ENCODE measurements at places on chromosomes 16 and 17. TPM values are rescaled to one million over a fixed set of nuclear protein-coding genes. Genes with fewer than 3 reads are reported as not detected.

GRCh38 chr17:38869526-38870258 is at the start of gene LASP1:
Gene LASP1 (plus strand): TSS chr17:38870058. CDS start chr17:38870190, 132 bp downstream.
- DNase-seq = peak; percentile 57

- DNase-seq = no peak
Measured at GRCh38 chr17:21313320-21313719, 28.8 kb downstream of the MAP2K3 start.

- no peak for DNase-seq
Measured at GRCh38 chr17:61450641-61451537, 1.3 kb upstream of the TBX4 start.

Gene BCL7C
- total RNA-seq = 31.7 TPM

- DNase-seq = no peak
Measured at GRCh38 chr17:75535119-75535537, 9.6 kb downstream of the LLGL2 start.

Gene VPS9D1
- total RNA-seq = 5.7 TPM

GRCh38 chr17:82262344-82262743 is 11.2 kb downstream of the CSNK1D start:
- DNase-seq = no peak

DNA sequence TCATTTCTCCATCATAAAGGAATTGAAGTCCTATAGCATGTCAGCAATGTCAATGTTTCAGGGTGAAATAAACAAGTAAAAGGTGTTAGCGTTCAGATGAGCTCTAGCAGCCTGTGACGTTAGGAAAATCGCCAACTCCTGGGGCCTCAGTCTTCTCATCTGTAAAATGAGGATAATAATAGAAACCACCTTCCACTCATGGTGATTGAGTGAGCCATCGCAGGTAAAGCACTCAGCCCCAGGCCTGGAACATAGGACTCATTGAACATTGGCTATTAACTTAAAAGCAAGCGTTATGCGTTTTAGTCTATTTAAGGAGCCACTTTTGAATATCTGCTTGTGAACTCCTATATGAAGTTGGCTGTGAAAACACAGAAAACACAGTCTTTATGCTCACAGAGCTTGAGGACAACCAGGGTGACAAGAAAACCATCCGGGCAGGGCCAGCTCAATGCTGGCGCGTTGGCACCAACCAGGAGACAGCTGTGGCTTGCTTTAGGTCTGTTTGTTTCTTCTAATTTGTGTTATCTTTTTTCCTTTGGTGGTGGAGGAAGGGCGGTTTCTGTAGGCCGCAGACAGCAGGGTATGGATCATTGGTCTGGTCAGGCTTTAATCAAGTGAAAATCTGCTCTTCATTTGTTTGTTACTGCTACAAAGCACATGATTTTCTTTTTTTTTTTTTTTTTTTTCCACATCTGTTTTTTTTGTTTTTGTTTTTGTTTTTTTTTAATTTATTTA is 35.7 kb upstream of the MED9 start:
- no peak for DNase-seq

DNA sequence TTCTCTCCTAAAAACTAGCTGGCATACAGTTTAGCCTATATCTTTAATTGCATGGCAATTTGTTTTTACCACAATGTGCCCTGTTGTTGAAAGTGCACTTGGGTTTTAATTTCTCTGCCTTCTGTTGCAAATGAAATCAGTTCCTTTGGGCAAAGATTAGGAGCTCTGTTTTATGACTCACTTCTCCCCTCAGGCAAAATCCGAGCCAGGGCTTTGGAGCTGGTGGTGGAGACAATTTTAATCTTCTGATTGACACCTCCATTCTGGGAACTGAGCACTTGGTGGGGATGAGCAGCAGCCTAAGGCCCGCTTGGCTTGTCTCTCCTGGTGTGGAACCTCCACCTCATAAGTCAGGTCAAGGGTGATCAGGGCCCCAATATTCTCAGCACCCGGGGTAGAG is 13.3 kb upstream of the MYH8 start:
- DNase-seq = no peak

GRCh38 chr17:43975898-43976297 is 22.2 kb upstream of the PYY start:
- DNase-seq = no peak

GRCh38 chr16:17258848-17259713 is 211.7 kb downstream of the XYLT1 start:
- no peak for DNase-seq

- DNase-seq = no peak
Measured at GRCh38 chr17:19303367-19303776, 59.2 kb downstream of the B9D1 start.

DNA sequence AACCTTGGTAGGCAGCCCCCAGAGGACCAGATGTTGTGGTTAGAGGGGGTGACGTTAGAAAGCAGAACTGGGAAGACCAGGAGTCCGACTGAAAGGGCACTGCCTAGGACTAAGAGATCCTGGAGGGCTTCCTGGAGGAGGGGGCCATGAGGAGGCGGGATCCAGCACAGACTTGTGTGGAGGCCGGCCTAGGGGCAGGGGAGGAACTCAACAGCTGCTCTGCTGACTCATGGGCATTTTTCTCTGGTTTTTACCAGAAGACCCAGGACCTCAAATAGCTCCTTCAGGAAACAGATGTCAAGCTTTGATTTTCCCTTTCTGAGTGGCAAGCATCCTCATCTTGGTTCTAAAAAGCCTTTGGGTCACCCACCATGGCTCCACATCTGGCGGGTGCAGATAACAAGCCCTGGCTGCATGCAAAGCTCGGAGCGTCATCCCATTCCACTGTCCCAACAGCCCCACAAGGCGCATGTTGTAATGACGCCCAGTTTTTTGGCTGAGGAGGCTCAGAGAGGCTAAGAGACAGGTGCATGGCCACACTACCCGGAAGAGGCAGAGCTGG is 29.0 kb downstream of the IL21R start:
- DNase-seq = no peak

Gene PARD6A
- total RNA-seq = 1.7 TPM

Gene GABARAPL2
- total RNA-seq = 77.5 TPM

Gene INO80E
- 22.3 TPM for total RNA-seq

GRCh38 chr16:61797296-61797795 is 238.9 kb downstream of the CDH8 start:
- DNase-seq = no peak
